ENCODE measurements at places on chromosomes 13 and 19. TPM values are rescaled to one million over a fixed set of nuclear protein-coding genes. Genes with fewer than 3 reads are reported as not detected.

Gene CCDC122
- total RNA-seq: 2.0 TPM

Gene PINLYP
- 1.0 TPM for total RNA-seq

GRCh38 chr13:29801737-29802305, 48.6 kb downstream of the UBL3 start:
- H3K4me1 ChIP-seq: peaks cover 26% of the 10 kb centered on the region
- no peaks in the 10 kb centered on the region for H3K36me3 ChIP-seq
- no peak overlapping the region for H3K4me3 ChIP-seq
- no peak for DNase-seq
- no peaks in the 10 kb centered on the region for H3K27me3 ChIP-seq

DNA sequence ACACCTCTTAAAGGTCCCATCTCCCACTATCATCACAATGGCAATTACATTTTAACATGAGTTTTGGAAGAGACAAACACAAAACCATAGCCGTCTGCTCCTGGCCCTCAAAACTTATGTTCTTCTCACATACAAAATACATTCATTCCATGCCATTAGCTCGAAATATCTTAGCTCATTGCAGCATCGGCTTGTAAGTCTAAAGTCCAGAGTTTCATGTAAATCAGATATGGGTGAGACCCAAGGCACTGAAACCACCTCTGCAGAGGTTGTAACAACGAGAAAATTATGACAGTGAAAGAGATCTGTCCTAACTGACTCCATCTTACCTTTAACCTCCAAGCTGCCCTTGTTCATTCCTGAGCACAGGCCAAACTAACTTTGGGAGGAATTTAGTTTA, 635.0 kb upstream of the SPRY2 start:
- no peaks in the 10 kb centered on the region for H3K4me1 ChIP-seq
- no peaks in the 10 kb centered on the region for H3K27me3 ChIP-seq
- no peak overlapping the region for H3K4me3 ChIP-seq
- no peak for DNase-seq
- no peaks in the 10 kb centered on the region for H3K36me3 ChIP-seq
